Fibroblast of pulmonary artery (primary cell): ENCODE measurements at places on chromosomes 12 and 14.

GRCh38 chr12:104604995-104605675, 148.4 kb downstream of the CHST11 start:
- DNase-seq: no peak

GRCh38 chr12:45349916-45350315, 134.0 kb downstream of the ANO6 start:
- peak; percentile 32 for DNase-seq

GRCh38 chr12:52521568-52522266, 1.5 kb upstream of the KRT5 start:
- DNase-seq: no peak

- DNase-seq: no peak
Measured at GRCh38 chr14:21334202-21334906, 49.5 kb downstream of the SUPT16H start.

DNA sequence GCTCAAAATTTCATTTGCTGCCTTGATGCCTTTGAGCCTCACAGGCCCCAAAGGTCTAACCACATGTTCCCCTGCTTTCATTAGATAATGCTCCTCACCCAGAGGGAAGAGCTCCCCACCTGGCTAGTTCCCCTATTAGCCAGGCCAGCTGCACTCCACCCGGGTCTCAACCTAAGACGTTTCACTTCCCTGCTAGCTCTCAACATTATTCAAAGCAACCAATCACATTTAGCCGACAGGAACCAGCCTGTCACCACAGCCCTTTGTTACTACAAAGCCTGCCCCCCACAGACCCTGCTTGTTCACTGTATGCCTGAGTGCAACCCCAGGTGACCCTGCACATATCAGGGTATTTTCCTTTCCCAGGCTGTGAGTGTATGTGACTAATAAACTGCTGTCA, 78.6 kb downstream of the SLC15A5 start:
- DNase-seq: no peak

DNA sequence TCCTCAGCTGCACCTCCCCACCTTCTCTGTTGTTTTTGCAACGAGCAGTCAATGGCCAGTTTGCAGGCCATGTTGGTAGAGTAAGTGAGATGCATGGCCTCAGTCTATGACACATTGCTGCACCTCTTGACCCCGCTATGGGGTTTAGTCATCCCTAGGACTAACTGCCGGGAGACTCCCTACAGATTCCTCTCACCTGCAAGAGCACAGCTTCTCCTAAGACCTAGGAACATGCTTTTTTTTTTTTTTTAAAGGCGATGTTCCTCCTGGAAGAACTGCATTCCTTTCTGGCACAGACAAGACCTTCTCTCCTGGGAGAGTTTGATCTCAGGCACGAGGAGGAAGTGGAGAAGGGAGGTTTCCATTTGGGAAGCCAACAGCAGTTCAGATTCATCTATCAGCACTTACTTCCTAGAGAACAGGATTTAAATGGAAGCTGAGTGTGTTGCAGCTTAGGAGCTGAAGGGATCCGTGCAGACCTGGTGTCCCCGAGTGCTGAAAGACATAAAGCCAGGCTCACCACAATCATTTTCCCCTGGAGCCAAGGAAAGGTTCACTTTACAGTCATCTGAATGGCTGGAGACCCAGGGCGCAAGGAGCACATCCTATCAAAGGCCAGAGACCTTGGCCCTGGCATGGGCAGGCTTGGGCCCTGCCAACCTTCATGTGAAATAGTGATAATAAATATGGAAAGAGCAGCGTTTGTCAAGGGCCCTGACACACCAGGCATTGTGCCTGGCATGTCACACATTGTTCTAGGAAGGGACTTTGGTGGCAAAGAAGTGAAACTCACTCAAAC, 104.1 kb downstream of the LGMN start:
- DNase-seq: peak; percentile 35

DNA sequence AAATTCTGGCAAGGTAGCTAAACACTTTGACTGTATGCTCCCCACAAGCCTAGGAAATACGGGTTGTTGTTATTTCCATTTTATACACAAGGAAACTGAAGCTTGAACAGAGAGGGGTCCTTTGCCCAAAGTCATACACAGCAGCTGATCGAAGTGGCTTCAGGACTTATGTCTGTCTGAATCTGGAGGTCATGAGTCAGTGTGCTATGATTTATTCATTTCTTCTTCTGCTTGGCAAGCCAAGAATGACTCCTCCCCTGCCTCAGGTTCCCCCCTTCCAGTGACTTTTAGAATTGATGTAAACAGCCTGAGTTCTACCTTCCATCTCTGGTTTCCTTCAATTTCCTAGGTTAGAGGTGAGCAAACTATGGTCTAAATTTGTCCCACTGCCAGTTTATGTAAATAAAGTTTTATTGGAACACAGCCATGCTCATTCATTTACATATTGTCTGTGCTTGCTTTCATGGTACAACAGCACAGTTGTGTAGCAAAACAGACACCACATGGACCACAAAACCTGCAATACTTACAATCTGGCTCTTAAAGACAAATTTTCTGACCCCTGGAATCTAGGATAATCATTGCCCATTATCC, 34.9 kb upstream of the WSCD2 start:
- DNase-seq: no peak

- peak; percentile 39 for DNase-seq
Measured at GRCh38 chr14:84273181-84273580, 1256.8 kb upstream of the FLRT2 start.

GRCh38 chr14:104115131-104115600, 23.2 kb upstream of the KIF26A start:
- DNase-seq: no peak

- peak; percentile 62 for DNase-seq
Measured at GRCh38 chr12:6752167-6752920, 597 bp downstream of the MLF2 start.

GRCh38 chr12:72191761-72192160, 80.4 kb upstream of the TRHDE start:
- DNase-seq: no peak

GRCh38 chr14:69204753-69205152, 13.5 kb downstream of the EXD2 start:
- no peak for DNase-seq

DNA sequence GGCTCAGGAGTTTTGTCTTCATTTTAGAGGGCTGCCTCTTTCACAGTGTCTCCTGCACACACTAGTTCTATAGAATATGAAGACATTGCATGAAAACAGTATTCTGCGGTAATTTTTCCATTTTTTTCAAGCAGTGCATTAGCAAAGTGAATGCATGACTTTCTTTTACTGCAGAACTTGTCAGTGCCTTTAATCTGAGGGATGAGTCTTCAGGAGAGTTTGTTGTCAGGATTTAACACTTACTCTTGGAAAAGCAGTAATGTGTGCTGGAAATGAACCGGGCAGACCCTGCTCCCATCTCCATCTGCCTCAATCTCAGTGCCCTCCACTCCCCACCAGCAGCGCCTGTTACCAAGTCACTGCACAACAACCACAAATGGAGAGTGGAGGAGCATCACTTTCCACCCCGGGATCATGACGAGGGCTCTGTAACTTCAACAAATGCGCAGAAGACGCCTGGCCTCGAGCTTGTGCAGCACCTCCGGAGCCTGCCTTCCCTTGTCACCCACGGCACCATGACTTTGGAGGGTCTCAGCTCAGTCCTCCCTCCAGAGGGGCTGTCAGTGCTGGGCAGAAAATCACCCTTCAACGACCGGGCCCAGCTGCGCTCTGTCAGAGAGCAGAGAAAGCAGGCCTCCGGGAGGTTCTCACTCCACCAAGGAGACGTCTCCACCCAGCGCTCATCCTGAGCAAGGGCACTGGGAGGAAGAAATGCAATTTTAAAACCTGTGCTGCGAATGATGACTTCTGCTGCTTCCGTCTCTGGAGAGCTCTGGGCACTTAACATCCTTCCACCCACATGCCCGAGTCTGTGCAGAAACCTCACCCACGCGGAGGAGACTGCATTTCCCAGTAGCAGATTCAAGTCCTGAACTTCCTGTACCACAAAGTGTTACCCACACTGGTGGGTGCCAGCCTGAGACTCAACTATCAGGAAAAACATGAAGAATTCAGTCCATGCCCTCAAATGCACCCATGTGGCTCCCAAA, 255.7 kb downstream of the ADGRD1 start:
- DNase-seq: no peak

- DNase-seq: no peak
Measured at GRCh38 chr12:109680264-109681005, 33.2 kb upstream of the FAM222A start.

DNA sequence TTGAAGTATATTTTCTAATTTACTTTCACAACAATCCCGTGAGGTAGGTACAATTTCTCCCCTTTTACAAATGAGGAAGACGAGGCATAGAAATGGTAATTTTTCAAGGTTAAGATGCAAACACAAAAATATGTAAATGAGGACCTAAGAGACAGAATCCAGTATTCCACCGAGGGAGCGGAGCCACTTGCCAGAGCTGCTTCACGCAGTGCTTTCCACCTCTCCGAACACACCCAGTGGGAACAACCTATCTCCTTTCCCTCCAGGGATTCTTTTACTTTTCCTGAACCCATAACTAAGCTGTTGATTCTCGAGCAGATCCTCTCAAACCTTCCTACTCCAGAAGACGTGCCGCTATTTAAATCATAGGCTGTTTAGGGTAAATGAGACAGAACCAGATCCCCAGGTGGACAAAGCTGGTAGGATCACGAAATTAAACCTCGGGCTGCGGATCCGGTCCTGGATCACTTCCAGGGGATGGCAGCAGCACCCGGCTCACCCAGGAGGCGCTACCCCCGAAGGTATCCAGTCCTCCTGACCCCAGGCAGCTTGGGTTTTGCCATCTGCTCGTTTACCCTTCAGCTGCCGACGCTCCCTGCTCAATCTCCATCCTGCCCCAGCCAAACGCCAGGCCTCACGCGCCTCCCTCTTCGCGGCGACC, 1.5 kb downstream of the DDHD1 start:
- DNase-seq: peak; percentile 45

DNA sequence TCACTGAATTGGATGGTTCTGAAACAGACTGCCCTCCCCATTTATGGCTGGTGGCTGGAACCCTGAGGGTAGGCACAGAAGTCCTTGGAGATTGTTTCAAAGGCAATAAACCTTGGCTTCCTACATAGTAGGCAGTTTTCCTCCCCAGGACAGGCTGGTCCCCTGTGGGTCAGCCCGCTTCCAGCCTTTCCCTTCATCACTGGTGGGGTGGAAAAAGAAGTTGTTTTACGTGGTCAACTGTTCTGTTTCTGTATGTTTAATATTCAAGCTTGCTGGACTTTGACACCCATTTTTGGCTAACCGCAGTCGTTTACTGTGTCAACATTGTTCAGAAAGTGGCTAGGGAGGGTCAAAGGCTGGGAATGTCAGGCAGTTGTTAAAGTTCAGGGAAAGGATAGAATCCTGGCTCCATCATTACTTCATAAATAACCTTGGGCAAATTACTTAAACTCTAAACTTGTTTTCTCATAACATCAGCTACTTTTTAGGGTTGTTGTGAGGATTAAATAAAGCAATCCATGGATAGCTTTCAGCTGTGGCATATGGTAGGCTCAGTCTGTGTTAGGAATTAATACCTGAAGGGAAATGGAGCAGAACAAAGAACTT, 2.4 kb downstream of the KLHDC2 start:
- no peak for DNase-seq

DNA sequence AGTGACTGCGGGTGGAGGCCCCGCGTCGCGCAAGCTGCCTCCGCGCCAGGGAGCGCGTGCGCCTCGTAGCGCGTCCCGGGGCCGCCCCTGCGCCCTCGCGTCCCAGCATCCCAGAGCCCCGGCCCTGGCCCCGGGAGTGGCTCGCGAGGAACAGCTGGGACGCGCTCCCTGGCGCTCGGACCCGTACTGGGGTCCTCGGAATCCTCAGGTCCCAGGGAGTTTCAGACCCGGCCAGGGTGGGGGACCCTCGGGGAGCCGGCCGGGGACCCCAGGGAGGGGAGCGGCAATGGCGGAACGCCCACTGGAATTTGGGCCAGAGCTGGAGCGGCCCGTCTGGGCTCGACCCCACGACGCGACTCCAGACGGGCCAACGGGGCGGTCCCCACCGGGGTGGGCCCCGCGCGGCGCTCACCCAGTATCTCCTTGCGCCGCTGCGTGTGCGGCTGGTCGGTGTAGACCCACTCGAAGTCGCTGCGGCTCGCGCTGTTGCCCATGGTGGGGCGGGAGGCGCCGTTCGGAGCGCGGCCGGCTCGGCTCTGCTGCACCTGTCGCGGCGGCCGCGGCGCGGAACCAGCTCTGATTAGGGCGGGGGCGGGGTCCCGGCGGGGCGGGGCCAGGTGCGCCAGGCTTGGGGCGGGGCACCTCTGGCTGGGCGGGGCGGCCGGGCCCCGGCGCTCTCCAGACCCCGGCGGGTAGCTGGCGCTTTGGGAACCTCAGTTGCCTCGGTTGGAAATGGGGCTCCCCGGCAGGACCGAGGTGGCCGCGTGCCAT, at the start of gene DEGS2:
TSS of gene DEGS2 (minus strand) at position 552 of the 771 bp plus-strand sequence. CDS start at position 494, 58 bp downstream.
- DNase-seq: no peak

- DNase-seq: no peak
Measured at GRCh38 chr12:122635471-122635870, 67.7 kb downstream of the HCAR2 start.

- DNase-seq: no peak
Measured at GRCh38 chr14:87656315-87656714, 336.7 kb downstream of the GALC start.

DNA sequence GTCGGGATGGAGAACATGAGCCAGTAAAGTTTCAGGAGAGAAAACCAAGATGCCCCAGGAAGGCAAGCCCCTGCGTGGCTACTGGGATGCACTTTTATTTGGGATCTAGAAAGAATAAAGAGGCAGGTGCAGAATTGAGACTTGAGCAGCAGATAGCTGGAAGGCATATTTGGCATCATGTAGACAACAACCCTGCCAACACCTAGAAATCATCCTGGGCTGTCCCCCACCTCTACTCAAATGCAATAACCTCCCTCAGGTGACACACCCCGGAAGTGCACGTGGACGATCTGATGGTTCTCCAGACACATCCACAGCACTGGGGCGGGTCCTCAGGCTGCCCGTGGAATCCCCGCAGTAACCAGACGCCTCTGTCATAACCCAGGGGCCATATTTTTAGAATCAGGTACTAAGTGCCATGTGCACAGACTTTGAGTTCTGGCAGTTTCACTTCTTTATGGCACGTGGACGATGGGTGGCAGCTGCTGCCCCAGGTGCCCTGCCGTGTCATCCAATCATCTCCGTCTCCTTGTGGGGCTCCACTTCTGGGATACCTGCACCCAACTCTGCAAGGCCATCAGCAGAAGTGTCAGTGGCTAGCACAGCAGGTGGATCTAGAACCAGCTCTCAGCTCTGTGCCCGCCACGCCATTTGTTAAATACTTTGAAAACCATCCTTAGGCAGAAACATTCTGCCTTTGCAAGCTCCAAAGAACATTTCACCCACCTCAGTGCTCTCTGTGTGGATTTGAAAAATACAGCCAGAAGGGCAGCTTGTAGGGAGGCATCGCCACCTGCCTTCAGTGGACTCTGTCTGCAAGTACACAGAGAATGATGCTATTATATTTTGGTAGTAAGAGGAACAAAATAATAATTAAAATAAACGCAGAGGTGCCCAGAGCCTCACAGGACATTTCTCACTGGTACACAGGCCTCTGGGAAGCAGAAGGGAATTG, 771.7 kb upstream of the TMEM132C start:
- DNase-seq: no peak

DNA sequence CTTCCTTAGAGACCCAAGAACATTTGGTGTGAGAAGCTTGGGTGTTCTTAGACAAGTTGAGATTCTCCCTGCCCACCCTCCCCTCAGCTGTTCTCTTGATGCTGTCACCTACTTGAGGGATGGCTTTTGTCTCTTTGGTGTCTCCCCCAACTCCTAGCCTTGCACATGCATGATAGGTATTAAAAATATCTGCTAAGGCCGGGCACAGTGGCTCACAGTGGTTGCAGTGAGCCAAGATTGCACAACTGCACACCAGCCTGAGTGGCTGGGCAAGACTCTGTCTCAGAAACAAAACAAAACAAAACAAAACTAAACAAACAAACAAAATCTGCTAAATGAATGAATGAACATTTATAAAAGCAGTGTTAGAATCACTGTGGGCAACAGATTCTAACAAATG, 261.1 kb downstream of the AKAP6 start:
- DNase-seq: no peak
